ENCODE measurements at places on chromosomes 1 and 21.

GRCh38 chr1:60265560-60266535 is 192.3 kb upstream of the C1orf87 start:
- no peak for DNase-seq

DNA sequence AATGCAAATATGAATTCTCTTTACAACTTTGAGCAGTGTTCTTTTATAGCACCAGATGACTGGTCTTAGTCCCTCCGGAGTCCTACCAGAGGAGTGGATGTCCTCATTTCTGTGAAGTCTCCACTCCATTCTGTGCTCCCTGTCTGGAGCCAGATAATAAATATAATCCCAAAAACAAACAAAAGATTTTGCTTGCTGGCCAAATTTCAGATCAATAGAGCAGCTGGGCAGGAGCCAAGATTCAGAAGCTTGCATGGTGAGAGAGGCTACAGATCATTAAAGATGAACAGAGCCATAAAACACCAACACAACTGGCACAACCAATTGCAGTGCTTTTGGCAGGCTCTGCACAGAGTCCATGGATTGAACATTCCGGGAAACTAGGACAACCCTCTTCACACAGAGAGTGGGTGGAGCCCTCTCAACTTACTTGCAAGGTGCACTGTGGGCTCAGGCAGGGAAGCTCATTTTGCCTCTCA is 231.5 kb upstream of the SNX7 start:
- no peak for DNase-seq

GRCh38 chr1:172136925-172137324 is 283.6 kb upstream of the C1orf105 start:
- no peak for DNase-seq

- no peak for DNase-seq
These were observed 6.1 kb downstream of the PRXL2B start for GRCh38 chr1:2592672-2593071.

- no peak for DNase-seq
These were observed 17.1 kb upstream of the ZBTB21 start for GRCh38 chr21:42027085-42027821.

All from activated CD8-positive, alpha-beta memory T cell treated with anti-CD3 and anti-CD28 coated beads for 1 hour (primary cell).